Mesothelial cell of epicardium (in vitro differentiated cells): ENCODE measurements at places on chromosomes 16 and 17.

- no peak for DNase-seq
Observed at GRCh38 chr17:71237903-71238538, 882.8 kb upstream of the SOX9 start.

DNA sequence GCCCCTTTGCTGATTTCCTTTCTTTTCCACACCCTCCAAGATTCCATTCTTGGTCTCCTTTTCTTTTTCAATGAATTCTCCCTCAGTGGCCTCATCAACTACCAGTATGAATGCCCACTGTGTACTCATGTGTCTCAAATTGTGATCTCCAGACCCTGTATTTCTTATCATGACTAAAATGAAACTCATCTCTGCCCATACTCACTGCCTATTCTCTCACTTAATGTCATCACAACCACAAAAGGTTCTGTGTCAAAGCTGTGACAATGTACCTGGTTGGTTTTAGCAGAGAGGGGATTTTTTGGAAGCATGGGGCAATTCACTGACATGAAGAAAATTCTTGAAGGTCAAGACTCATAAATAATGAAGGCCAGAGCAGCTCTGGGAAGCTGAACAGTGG is 11.5 kb upstream of the TBX4 start:
- DNase-seq = no peak

DNA sequence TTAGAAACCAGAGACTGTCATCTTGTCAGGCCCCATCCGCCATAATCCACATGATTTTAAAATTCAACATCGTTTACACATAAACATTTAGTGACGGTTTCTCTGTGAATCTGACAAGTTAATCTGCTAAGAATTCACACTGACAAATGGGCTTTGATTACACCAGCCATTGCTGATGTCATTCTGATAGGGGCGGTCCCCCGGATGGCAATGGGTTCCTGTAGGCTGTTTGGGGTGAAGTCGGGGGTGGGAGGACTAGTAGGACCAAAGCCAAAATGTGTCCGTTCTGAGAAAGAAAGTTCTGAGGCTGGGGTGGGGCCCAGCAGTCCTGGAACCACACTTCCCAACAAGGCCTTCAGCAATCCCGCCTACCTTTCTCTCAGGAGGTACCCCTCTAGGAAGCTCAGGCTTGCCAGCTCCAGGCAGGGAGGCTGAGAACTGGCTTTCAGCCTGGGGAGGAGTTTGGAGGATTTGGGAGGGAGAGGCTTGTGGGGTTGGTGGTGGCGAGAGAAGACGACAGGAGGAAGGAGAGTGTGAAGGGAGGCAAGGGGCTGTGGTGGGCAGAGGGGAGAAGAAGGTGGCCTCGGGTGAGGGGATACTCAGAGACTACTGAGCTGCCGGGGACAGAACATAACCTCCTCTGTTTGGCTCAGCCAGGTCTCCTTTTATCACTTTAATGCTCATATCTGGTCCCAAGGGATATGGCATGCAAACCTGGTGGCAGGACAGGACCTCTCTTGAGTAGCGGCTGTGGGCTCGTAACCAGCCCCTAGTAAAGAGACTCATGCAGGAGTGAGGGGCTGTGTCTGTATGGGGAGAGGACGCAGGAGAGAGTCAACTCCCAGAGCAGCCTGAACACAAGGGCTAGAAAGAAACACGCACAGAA is 8.6 kb downstream of the HIC1 start:
- no peak for DNase-seq

DNA sequence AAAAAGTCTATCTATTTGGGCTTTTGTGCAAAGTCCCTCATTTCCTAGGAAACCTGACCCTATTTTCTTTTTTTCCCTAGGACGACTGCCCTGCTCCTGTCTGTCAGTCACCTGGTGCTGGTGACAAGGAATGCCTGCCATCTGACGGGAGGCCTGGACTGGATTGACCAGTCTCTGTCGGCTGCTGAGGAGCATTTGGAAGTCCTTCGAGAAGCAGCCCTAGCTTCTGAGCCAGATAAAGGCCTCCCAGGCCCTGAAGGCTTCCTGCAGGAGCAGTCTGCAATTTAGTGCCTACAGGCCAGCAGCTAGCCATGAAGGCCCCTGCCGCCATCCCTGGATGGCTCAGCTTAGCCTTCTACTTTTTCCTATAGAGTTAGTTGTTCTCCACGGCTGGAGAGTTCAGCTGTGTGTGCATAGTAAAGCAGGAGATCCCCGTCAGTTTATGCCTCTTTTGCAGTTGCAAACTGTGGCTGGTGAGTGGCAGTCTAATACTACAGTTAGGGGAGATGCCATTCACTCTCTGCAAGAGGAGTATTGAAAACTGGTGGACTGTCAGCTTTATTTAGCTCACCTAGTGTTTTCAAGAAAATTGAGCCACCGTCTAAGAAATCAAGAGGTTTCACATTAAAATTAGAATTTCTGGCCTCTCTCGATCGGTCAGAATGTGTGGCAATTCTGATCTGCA is 12.9 kb downstream of the TMEM98 start:
- DNase-seq = no peak

DNA sequence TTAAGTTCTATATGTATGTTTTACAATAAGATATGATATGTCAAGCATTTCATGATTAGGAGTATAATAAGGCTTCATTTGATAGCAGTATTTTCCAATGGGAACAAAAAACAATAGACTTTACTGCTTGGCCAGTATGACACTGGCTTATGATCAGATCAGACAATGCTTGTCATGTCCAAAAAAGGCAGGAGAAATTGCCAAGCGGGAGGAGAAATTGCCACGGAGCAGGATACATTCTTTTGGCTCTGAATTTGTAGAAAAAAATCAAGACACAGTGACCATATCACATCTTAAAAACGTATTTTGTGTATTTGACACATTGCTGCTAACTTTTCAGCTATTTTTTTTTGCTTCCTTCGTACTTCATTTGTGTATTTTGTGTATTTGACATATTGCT is 404.1 kb downstream of the CNTNAP4 start:
- no peak for DNase-seq

GRCh38 chr17:59372138-59372751 is 40.8 kb downstream of the YPEL2 start:
- no peak for DNase-seq

- DNase-seq = no peak
Observed at GRCh38 chr17:67425571-67426160, 48.6 kb downstream of the PITPNC1 start.

GRCh38 chr16:60166-60565 is 6.5 kb downstream of the SNRNP25 start:
- DNase-seq = no peak

GRCh38 chr17:29156781-29157180 is 23.4 kb downstream of the MYO18A start:
- DNase-seq = no peak

- no peak for DNase-seq
Observed at GRCh38 chr16:12637002-12637401, 166.7 kb downstream of the CPPED1 start.

- DNase-seq = no peak
Observed at GRCh38 chr17:31096106-31096436, 1.3 kb downstream of the NF1 start.

DNA sequence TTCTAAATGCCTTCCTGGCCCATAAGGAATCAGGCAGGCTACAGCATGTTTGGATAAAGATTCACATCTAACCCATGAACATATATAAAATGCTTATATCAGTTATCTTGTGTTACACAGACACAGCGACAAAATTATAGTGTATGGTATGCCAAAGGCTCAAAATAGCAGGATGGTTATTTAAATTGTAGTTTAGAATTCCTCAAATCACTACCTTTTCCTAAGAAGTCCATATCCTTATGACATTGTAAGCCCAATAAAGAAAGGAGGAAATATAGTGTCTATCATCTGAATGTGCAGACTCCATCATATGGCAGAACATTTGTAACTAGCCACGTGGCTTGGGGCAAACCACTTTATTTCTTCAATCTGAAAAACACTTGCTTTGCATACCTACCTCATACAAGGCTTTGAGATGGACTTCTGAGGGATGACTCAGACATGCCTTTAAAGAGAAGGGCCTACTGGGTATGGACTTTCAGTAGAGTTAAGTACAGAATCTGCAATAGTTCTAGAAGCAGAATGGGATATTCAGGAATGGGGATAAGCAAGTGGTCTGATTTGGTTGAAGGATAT is 12.1 kb upstream of the DHX8 start:
- DNase-seq = no peak

GRCh38 chr17:43171586-43172487 is 823 bp downstream of the NBR1 start:
- no peak for DNase-seq

GRCh38 chr17:39704821-39705551 is 5.1 kb downstream of the ERBB2 start:
- no peak for DNase-seq

DNA sequence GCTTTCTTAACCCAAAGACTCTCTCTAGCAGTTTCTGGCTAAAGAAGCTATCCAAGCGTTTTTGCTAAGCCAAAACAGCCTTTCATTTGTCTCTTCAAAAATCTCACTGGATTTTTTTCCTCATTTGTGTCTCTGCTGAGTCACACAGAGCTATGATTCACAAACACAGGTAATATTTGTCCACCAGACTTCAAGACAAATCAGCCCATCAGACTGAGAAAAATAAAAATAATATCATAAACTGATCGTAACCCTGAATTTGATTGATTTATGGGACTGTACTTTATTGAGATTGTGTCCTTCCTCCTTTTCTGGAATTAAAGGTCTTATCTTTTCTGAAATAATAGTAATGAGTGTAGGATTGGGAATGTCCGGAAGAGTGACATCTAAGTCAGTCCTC is 25.8 kb downstream of the TRIM16 start:
- no peak for DNase-seq

- no peak for DNase-seq
Observed at GRCh38 chr17:57948555-57949420, 6.4 kb downstream of the CUEDC1 start.

DNA sequence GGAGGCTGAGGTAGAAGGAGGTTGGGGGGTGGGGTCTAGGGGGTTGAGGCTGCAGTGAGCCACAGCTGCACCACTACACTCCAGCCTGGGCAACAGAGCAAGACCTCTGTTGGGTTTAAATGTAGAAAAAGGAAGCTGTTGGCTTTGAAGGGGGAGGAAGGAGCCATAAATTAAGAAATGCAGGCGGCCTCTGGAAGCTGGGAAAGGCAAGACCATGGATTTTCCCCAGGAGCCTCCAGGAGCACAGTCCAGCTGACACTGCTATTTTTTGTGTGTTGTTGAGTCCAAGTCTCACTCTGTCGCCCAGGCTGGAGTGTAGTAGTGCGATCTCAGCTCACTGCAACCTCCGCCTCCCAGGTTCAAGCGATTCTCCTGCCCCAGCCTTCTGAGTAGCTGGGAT is 15.9 kb downstream of the LITAF start:
- DNase-seq = no peak

GRCh38 chr16:89410794-89411309 is 79.5 kb downstream of the ANKRD11 start:
- DNase-seq = no peak

GRCh38 chr16:23950898-23951297 is 115.1 kb downstream of the PRKCB start:
- no peak for DNase-seq

- DNase-seq = no peak
Observed at GRCh38 chr16:11450136-11450535, 104.9 kb downstream of the RMI2 start.

GRCh38 chr17:47301831-47302230 is 21.9 kb upstream of the EFCAB13 start:
- no peak for DNase-seq

DNA sequence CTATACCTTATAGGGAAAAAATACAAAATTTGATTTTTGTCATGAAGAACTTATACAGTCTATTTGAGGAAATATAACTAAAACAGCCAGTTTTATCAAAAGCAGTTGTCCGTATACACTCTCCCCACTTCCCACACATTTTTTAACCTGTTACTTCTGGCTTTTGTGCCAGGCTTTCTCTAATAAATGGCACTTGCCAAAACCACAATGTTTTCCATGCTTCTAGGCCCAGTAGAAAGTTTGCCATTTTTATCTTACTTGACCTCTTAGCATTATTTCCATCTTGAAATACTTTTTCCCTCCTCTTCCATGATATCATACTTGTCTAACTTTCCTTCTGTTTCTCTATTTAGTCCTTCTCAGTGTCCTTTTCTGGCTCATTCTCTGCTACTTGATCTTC is 38.8 kb downstream of the EFCAB5 start:
- no peak for DNase-seq

- no peak for DNase-seq
Observed at GRCh38 chr17:29760279-29761039, 137.7 kb upstream of the CORO6 start.

DNA sequence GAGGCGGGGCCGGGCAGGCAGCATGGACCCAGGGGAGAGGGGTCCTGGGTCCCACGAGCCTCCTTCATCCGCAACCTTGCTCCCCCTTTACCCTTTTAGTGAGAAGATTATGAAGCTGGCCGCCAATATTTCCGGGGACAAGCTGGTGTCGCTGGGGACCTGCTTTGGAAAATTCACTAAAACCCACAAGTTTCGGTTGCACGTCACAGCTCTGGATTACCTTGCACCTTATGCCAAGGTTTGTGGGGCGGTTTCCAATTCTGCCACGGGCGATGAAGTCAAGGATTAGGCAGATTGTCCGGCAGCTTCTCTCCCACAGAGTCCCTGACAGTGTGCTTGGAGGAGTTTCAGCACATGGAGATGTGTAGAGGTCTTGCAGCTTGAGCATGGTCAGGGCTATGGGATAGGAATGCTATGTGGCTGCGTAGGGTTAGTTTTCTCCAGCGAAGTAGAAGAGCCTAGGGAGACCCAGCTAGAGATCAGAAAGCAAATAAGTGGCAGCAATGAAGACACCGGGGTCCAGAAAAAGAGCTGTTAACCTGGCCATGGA is 598 bp downstream of the NIP7 start:
- no peak for DNase-seq

GRCh38 chr16:51763072-51763661 is 612.1 kb upstream of the SALL1 start:
- no peak for DNase-seq

DNA sequence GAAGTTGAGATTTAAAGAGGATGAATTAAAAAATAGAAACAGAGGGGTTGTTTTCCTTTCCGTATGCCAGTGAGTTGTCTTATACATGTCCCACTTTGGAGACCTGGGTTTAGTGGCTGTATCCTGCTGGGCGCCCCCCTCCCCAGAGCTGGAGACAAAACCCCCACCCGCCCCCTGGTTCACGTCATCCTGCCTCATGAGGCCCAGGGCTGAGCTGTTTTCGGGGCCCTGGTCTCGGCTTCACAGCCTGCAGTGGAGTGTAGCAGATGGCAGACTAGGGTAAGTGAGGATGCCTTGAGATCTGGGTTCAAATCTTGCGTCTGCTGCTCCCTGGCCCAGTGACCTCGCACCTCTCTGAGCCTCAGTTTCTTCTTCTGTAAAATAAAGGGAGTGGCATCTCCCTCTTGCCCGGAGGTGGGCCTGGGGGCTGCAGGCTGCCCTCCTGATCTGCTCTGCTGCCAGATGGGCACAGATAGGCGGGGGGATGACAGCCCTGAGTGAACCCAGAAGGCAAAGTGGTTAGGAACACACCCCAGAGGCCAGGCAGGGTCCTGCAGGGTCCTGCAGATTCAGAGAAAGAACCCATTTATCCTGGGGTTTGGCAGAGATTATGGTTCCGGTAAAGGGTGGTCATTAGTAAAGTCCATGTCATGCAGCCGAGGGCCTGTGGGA is 45.1 kb downstream of the SOCS3 start:
- DNase-seq = no peak
